ENCODE measurements at places on chromosomes 4 and X.
A peak's percentile ranks its signal among the peaks of the same experiment; 100 is the strongest.

DNA sequence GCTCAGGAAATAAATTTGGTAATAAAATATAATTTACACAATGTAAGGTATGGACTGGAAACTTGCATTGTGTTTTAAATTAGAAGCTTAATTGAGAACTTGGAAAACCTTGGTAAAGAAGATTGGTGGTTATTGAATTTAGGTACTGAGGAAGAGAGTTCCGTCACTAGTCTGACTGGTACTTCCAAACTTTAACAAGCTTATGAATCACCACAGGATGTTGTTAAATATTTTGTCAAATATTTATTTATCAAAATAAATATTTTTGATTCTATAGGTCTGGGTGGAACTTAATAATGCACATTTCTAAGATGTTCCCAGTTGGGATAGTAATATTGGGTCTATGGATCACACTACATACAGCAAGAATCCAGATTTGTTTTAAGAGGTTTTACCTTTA, 992.2 kb downstream of the ARAP2 start:
- DNase-seq = no peak

DNA sequence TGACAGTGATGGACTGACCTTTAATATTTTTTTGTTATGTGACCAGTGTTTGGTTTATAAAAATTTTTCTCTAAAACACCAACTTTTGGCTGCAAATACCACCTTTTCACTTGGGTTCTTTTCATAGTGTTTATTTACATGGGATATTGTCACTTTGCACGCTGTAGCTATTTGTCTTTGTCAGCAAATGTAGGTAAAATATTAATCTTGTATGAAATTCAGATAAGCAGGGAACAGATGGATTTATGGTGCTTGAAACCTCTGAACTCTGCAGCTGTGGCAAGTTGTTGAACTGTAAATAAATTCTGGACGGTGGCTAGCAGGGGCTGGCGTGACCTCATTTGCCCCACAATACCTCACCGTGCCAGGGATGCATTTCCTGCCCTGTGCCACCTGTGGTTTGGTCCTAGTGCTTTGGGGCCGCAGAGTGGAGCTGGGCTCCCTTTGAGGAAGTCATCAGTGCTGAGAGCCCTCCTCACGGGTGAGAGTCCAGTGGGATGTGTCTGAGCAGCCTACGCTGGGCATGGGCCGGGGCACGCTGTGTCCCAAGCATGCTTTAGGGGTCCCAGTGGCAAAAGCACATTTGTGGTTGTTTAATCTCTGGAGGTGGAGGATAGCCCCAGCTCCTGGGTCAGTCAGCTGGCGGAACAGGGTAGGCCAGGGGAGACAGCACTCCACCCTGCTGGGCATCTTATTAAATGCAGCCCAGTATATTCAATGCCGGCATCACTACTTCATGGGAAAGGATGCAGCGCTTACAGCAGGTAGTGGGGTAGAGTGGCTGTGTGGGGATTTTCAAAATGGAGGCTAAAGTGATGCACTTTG, 108.6 kb downstream of the TBL1X start:
- no peak for DNase-seq

DNA sequence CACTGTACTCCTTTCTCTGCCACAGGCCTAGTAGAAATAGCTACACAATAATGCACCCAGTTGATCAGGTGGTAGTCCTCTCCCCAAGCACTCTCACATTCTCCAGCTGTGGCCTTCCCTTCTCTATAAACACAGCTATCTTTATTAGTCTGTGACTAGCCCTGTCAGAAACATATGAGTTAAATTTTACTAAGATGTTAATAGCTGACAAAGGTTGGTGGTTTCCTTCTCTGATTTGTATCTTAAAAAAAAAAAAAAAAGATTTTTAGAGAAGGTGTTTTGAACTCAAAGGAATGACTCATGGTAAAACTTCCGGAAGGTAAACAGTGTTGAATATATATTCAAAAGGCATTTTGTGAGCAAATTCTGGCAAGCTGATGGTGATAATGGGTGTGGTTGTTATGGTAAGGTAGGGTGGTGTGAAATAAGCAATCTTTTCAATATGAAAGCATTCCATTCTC, 327.4 kb downstream of the PPP3CA start:
- DNase-seq = no peak

GRCh38 chrX:69428216-69428615, 75.9 kb upstream of the NALF2 start:
- no peak for DNase-seq

DNA sequence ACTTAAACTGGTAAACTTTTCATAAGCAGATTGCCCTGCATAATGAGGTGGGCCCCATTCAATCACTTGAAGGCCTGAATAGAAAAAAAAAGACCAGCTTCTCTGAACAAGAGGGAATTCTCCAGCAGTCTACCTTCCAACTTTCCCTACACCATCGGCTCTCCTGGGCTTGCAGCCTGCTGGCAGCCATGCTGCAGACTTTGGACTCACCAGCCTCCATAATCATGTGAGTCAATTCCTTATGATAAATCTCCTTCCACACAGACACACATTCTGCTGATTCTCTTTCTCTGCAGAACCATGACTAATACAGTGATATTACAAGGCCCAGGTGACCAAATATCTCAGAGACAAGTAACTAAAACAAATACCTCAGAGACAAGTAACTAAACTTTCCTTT, 113.8 kb upstream of the WDR17 start:
- no peak for DNase-seq

GRCh38 chr4:152594978-152595925, 59.4 kb upstream of the FBXW7 start:
- DNase-seq = no peak

DNA sequence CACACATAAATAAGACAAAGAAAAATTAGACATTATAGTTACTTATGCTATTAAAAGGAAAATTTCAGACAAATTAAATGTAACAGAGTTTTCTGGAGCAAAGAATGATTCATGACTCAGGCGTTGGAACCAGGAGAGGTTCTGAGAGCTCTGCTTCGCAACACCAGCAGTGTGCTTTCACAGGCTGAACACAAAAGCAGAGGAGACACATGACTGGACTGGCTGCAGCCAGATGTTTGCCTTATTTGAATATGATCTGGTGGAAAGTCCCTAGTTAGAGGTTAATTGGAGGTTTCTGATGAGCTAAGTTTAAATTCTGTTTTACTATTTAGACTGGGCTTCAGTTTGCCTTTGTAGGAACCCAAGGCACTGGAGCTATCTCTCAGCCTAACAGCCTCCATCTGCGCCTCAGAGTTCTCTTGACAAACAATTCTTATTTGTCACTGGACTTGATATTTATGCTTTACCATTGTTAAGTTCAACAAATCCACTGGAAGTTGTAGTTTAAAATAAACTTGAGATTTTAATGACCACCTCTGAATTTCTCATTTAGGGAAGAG, 16.2 kb downstream of the BOD1L1 start:
- no peak for DNase-seq

GRCh38 chr4:185637163-185637875, 102.0 kb upstream of the PDLIM3 start:
- DNase-seq = no peak

GRCh38 chr4:137076908-137077307, 455.4 kb downstream of the PCDH18 start:
- DNase-seq = no peak

GRCh38 chr4:68909385-68909784, 42.2 kb downstream of the UGT2A3 start:
- DNase-seq = no peak

- no peak for DNase-seq
Observed at GRCh38 chr4:114249561-114249960, 270.1 kb upstream of the ARSJ start.

DNA sequence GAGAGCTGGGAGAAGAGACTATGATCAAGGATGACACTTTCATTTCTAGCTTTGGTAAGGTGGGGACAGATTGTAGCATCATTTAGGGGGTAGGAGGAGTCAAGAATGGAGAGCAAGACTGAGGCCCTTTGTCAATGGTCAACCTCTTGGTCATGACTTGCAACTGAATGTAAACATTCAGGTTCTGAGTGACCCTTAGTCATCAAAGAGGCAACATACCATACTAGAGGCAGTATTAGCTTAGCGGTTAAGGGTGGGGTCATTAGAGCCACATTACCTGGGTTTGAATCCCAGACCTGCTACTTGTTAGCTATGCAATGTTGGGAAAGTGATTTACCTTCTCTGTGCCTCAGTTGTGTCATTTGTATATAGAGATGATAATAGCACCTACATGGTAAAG, 76.5 kb downstream of the MED28 start:
- DNase-seq = no peak

GRCh38 chrX:118593407-118593806, 97.8 kb downstream of the DOCK11 start:
- DNase-seq = no peak

DNA sequence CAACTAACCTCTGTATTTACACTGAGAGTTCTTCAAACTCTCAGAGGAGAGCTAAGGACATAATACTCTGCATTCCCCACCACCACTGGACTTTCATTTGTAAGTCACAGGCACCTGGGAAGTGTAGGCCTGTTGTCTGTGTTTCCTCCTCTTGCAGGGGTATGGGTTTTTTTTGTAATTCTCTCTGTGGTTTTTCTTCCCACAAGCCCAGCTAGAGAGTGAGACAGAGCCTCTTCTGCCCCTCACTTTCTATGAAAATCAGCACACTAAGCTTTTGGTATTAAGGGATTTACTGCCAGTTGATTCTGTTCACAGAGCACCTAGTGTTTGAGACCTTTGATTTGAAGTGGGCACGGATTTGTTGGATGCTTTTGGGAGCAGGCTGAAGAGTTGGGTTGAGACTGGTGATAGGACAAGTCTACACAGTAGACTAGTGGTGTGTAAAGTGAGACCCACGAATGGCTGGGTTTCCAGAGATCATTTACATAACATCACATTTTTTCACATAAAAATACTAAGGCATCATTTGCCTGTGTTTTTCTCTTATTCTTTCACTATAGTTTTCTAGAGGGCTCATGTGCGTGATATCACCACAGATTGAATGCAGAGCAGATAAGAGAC, 28.9 kb upstream of the WDR17 start:
- no peak for DNase-seq

GRCh38 chrX:27307546-27307945, 155.6 kb downstream of the PPP4R3C start:
- no peak for DNase-seq

- no peak for DNase-seq
Observed at GRCh38 chr4:119329835-119330620, 8.1 kb upstream of the FABP2 start.

DNA sequence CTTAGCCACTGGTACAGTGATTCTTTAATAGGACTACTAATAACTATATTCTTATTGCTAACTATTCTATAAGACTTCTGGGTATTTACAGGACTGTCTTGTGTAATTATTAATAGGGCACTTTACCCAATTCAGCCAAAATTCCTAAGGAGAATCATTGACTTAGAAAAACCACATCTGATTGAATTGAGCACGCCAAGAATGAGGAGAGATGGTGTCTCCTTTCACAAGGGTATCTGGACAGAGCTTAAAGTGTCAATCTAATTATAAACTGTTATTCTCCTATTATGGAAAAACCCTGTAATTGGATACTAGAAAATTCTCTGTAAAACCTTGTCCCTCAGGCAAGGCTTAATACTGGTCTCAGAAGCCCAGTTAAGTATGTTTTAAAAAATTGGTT, 111.1 kb upstream of the TLL1 start:
- DNase-seq = peak; percentile 70

- no peak for DNase-seq
Observed at GRCh38 chrX:3443184-3443583, 96.7 kb upstream of the MXRA5 start.

DNA sequence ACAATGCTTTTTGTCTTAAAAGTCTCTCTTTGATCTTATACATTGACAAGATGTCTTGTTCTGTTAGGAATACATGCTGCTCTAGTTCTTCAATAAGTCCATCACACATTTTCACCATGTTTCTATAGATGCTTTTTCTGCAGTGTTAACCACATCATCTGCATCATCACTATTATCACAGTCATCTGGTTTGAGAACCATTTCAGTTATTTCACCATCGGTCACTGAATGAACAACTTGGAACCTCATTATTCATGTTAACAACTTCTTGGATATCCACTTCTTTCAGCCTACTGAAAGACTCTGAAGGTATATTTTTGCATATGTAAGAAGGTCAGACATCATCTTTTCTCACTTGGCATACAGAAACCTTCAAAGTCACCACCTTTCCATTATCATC, 975.2 kb downstream of the STIM2 start:
- DNase-seq = no peak

GRCh38 chr4:130479020-130479419, 1383.1 kb downstream of the C4orf33 start:
- DNase-seq = no peak

- DNase-seq = peak; percentile 64
Observed at GRCh38 chrX:45400027-45400779, 199.5 kb upstream of the DIPK2B start.

DNA sequence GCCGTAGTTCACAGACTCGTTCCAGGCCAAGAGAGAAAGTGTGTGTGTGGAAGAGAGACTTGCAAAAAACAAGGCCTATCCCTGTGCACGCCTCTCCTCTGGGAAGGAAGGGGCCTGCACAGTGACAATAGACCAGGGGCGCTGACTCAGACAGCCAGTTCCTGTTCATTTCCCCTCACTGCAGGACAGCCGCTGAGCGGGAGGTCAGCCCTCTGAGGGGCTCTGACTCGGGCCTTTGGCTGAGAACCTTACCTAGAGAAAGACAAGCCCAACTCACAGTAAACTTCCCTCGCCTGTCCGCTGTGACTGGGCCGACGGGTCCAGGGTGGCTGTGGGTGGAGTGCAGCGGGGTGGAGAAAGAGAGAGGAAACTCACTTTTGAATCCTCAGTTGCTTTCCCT, 52.1 kb downstream of the RTL5 start:
- no peak for DNase-seq

GRCh38 chrX:47241201-47242011, 8.6 kb downstream of the USP11 start:
- DNase-seq = no peak

DNA sequence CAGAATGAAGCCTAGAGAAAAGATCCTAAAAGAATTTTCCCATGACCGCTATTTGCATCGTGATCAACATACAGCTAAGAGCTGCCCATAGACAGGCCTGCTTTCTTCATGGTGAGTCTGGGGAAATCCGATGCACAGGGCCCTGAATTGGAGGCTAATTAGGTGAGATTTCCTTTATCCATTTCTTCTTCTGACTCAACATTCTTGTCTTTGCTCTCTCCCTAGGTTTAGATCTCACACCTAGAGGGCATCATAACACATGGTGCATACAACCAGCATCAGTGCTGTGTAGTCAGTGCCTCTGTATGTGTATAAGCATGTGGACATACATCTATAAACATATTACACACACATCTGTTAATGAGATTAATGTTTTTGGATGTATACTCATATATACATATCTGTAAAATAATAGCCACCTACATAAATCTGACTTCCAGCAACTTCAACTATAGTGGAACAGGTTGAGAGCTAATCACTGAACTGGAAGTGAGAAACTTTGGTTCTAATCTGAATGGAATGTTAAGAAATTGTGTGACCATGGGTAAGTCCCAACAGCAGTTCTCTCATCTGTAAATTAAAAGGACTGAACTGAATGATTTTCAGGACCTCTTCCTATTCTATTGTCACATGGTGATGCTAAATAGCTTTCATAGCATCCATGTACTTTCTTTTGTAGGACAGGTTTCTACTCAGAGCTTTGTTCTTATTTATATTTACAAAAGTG, 17.5 kb downstream of the GATB start:
- peak; percentile 50 for DNase-seq

GRCh38 chrX:5702890-5703289, 525.8 kb downstream of the NLGN4X start:
- DNase-seq = no peak

GRCh38 chr4:38099908-38100407, 139.8 kb downstream of the PTTG2 start:
- DNase-seq = no peak
